ENCODE measurements at places on chromosomes 16 and 17. TPM values are rescaled to one million over a fixed set of nuclear protein-coding genes. Genes with fewer than 3 reads are reported as not detected.

GRCh38 chr17:77847221-77848085 lies 111.0 kb upstream of the TNRC6C start:
- DNase-seq: peak; percentile 47

GRCh38 chr16:23505671-23506605 lies 4.4 kb downstream of the GGA2 start:
- no peak for DNase-seq

DNA sequence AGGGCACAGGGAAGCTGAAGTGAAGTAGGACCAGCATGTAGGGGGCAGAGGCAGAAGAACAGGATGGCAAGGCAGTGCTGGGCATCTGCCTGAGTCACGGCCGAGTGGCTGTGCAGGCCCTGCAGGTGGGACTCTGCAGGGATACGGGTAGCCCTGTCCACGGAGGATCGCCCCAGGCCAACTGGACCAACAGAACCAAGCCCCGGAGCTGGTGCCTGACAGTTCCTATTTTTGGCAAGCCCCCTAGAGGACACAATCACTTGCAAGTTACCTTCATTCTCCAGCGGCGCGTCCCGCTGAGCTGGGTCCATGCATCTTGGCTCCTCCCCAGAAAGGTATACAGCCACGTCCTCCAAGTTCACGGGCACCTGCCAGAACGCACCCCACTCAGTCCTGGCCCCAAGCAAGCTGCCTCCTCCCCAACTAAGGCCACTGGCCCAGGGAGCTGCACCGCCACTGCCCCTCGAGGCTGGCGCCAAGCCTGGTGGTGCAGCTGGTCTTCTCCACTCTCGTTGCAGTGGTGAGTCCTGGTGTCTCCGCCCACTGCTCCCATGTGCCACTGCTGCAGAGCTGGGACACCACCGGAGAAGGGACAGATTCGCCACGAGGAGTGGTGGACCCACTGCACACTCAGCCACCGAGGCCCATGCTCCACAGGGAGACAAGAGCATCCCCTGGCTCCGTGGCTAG lies 6.6 kb downstream of the ZNF500 start:
- DNase-seq: peak; percentile 34

DNA sequence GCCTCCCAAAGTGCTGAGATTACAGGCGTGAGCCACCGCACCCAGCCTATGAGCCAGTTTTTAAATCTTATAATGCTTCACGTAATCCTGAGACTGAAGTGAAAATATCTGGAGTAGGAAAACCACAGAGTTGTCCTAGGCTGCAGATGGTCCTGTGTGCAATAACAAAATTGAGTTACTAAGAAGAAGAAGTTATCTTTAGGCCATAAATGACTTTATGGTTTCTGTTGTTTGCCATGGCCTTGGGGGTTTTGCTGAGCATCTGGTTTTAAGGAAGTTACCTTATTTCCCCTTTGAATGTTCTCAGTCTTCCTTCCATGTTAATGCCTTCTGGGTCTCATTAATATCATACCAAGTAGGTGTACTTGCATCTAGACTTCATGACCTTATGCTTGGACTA lies 16.5 kb downstream of the NMT1 start:
- DNase-seq: no peak

GRCh38 chr16:65545413-65545956 lies 423.6 kb upstream of the CDH11 start:
- no peak for DNase-seq

DNA sequence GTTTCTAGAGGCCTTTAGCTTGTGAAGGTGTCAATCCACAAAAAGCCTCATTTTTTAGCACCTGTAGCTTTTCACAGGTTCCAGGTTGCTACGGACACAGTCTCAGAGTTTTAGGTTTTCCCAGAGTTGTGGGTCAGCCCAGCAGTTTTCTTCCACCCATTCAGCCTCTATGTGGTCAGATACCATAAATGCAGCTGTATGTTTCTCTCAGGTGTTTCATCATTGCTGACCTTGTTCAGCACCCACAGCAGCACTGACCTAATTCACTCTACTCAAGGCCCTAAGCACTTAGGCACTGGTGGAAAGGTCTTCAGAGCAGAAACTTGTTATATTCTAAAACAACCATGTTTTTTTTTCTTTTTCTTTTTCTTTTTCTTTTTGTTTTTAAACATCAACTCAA lies 15.0 kb upstream of the SPACA3 start:
- no peak for DNase-seq

DNA sequence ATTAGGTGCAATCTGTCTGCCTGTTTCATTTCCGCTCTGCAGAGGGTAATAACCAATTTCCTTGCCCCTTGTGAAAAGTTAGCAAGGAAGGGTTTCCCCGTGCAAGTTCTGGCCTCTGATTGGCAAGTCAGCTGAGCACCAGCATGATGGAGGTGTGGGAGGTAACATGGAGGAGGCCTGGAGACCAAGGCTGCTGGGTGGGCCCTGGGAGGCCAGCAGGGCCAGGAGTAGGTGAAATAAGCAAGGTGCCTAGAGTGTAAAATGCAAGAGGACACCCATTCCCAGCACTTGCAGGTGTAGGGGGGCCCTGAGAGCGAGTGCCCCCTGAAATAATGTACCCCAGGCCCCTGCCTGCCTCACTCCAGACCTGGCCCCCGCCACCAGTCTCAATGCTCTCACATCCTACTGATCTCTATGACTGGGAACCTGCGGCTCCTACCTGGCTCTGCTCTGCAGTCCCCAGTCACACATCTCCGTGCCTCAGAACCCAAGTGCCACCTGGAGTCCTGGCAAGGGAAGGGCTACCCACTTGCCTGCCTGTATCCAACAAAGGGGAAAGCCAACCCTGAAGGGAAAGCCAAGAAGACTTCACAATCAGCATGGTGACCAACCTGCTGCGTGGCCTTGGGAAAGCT lies 116.2 kb downstream of the C16orf78 start:
- DNase-seq: no peak

The GRAPL gene
- polyA plus RNA-seq: 1.1 TPM

All from right cardiac atrium (tissue), 5 donors.